ENCODE measurements at places on chromosomes 5 and 9. TPM values are rescaled to one million over a fixed set of nuclear protein-coding genes. Genes with fewer than 3 reads are reported as not detected.

Gene PCDHGA8
- polyA plus RNA-seq: not detected

Gene TMOD1
- polyA plus RNA-seq: 4.2 TPM

Gene EFNA5
- 1.4 TPM for polyA plus RNA-seq

Gene LAMC3
- 0.46 TPM for polyA plus RNA-seq

Gene PCDHA3
- not detected for polyA plus RNA-seq

Gene ANKRD33B
- polyA plus RNA-seq: 1.2 TPM

Gene EQTN
- not detected for polyA plus RNA-seq

Gene PCDHB2
- polyA plus RNA-seq: 0.23 TPM

Gene ZNF883
- polyA plus RNA-seq: 0.96 TPM

Gene DIPK1B
- polyA plus RNA-seq: 0.23 TPM

Gene AGXT2
- not detected for polyA plus RNA-seq

Gene DMRTA1
- 0.20 TPM for polyA plus RNA-seq

Gene TRIP13
- polyA plus RNA-seq: 1.2 TPM

Gene CYSTM1
- 597 TPM for polyA plus RNA-seq

Gene PAEP
- polyA plus RNA-seq: not detected

Gene TUT7
- polyA plus RNA-seq: 12.6 TPM

Gene INSL4
- not detected for polyA plus RNA-seq

Gene ANKRD20A1
- polyA plus RNA-seq: 1.6 TPM

Gene OR1K1
- polyA plus RNA-seq: not detected

Gene ANXA2R
- polyA plus RNA-seq: 12.4 TPM

Gene PCDHAC2
- polyA plus RNA-seq: not detected

Gene SH3PXD2B
- 3.9 TPM for polyA plus RNA-seq

Gene CCDC171
- 1.4 TPM for polyA plus RNA-seq

Gene GPR151
- polyA plus RNA-seq: not detected

Gene CRB2
- 0.46 TPM for polyA plus RNA-seq

Gene WDR38
- not detected for polyA plus RNA-seq

Gene ANKRD31
- polyA plus RNA-seq: not detected

Gene NUTM2F
- not detected for polyA plus RNA-seq
